ENCODE measurements at places on chromosomes 1 and 21.
A peak's percentile ranks its signal among the peaks of the same experiment; 100 is the strongest.

DNA sequence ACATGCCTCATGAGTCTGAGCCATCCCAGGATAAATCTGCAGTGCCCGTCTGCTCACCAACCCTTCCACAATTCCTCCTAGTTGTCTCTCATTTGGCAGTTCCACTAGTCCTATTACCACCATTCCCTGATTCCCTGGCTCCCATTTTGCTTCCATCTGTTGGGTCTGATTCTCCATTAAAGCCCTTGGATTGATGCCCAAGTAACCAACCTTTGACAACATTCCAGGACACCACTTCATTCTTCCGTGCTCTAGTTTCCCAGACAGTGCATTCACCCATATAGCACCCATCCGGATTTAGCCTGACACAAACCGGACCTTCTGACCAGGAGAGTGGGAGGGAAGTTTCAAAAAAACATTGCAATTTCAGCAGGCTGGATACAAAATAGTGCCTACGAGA is 189.4 kb upstream of the PALMD start:
- no peak for DNase-seq

DNA sequence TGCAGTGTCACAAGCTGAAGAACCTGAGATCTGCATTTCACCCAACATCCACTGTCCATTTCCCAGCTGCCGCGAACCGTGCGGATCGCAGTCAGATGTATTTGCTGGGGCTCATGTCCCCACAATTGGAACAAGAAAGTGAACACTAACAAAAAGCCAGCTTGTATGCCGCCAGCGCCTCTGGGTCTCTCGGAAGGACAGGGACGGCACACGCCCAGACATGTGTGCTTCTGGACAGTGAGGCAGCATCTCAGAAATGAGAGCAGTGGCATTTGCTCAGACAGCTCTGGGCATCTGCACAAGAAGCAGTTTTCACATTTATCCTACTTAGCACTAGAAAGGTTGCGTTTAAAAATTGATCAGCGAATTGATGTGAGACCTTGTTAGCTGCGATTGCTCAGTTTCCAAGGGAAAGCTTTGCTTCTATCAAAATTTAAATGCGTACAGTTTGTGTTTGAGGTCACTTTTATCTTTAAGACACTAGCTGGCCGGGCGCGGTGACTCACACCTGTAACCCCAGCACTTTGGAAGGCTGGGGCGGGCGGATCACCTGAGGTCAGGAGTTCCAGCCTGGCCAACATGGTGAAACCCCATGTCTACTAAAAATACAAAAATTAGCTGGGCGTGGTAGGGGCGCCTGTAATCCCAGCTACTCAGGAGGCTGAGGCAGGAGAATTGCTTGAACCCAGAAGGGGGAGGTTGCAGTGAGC is 28.7 kb downstream of the KCNAB2 start:
- DNase-seq: no peak

DNA sequence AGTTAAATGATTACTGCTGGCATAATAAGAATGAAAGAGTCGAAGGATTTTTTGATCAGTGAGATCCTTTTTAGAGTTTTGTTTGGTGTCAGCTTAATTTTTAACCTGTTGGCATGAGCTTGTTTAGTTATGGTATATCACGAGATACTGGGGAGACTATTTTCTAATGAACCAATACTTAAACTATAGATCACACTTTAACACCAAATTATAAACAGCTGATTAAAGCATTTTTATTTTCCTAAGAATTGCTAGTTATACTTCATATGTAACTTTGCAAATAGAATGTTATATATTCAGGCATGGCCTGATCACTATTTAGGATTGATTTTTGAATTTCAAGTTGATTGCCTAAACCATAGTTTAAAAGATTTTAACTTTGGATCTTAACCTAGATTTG is 6.0 kb downstream of the DDX20 start:
- no peak for DNase-seq

DNA sequence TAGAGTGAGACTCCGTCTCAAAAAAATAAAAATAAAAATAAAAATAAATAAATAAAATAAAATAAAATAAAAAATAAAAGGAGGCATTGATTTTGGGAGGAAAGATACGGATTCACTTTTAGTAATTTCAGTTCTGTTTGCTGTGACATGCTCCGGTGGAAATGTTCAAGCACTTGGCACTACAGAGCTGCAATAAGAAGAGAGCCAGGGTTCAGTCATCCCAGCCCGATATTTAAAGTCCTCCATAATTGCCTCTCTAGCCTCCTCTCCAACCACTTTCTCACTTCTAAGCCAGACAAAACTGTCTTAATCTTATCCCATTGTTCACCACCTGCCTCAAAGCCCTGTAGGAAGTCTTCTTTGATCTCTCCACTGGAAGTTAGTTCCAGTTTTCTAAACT is 55.0 kb upstream of the MACF1 start:
- DNase-seq: no peak

GRCh38 chr1:230243146-230243545 is 176.1 kb downstream of the GALNT2 start:
- DNase-seq: no peak

GRCh38 chr1:179923029-179923428 is 31.6 kb upstream of the CEP350 start:
- no peak for DNase-seq

GRCh38 chr1:115670476-115671175 is 28.9 kb downstream of the VANGL1 start:
- DNase-seq: peak; percentile 85
